CD4-positive, alpha-beta T cell treated with Interleukin-15 for 1 hour (primary cell): ENCODE measurements at places on chromosomes 6 and 20.

DNA sequence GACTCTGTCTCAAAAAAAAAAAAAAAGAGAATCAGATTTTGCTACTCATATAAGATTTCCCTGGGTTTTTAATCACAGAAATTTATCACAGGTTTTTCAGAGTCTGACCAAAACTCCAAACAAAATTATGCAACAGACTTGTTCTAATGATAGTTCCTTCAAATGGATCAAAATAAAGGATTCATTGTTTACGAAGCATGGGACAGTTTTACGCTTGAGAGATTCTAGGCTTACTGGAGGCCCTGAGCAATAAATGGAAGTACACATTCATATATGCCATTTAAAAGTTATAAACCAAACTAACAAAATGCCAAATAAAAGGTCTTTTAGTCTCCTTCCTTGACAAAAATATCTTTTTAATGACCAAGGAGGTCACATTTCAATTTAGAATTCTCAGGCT lies 245.1 kb upstream of the KCNQ5 start:
- no peak for DNase-seq

DNA sequence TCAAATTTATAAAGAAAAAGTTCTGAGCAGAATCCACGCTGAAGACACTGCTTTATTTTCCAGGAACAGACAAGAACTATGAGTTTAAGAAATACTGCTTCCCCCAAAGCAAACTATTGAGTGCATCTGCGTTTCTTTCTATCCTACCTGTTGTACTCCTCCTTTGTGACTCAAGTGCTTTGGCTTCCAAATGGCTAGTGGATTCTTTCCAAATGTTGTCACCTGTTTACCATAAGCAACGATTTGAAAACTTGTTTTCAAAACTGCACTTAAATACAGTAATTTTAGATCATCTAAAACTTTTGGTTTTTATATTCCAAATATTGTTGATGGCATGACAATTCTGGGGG lies 9.5 kb downstream of the PXDC1 start:
- no peak for DNase-seq

DNA sequence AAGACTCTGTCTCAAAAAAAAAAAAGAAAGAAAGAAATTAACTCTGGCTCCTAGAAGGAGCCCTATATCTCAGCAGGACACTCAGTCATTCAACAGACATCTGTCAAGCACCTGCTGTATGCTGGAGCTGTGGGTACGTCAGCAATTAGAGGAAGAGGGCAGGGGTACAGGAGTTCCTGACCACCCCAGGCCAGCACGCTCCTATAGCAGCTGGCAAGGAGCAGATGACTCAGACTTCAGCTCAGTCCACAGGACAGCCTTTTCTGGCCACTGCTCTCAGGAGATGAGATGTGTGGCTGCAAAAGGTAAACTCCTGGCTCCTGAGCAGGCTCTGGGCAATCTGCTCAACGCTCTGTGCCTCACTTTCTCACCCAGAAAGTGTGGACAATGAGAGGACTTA lies 1.7 kb upstream of the RTEL1 start:
- DNase-seq = no peak

DNA sequence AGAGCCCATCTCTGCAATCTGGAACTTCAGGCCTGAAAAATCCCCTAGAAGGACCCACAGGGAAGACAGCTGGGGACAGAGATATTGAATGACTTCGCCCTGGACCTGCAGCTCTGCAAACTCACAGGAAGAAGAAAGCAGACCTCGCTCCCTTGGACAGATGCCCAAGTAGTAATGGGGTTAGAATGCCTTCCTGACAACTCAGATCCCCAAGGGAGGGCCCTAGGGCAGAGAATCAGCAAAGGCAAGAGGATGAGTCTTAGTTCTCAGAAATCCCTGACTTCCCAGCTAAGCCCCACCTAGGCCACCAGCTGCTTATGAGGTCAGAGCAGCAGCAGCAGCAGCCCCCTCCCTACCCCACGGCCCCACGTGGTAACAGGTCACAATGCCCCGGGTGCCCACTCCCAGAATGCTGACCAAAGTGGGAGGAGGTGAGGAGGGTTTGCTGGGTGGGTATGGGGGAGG lies at the start of gene C20orf141:
Gene C20orf141 (plus strand): TSS at position 401 of the 465 bp plus-strand sequence. CDS start 198 bp downstream, outside the sequence.
- no peak for DNase-seq
